ENCODE measurements at places on chromosomes 7 and 10. TPM values are rescaled to one million over a fixed set of nuclear protein-coding genes. Genes with fewer than 3 reads are reported as not detected.

DNA sequence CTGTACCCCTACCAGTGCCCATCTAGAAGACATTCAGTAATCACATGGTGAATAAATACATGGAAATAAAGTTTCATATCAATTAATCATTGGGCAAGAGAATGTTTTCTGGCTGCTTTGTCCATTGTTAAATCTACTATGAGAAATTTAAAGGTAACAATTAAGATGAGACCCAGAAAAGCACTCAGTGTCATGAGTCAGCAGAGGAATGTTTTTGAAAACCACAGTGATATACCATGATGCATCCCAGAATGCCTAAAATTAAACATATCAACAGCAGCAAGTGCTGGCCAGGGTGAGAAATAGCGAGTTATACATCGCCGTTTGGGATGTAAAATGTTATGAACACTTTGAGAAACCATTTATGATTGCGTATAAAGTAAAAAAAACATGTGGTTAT is 825.3 kb upstream of the C7orf33 start:
- peak; percentile 16 for DNase-seq

DNA sequence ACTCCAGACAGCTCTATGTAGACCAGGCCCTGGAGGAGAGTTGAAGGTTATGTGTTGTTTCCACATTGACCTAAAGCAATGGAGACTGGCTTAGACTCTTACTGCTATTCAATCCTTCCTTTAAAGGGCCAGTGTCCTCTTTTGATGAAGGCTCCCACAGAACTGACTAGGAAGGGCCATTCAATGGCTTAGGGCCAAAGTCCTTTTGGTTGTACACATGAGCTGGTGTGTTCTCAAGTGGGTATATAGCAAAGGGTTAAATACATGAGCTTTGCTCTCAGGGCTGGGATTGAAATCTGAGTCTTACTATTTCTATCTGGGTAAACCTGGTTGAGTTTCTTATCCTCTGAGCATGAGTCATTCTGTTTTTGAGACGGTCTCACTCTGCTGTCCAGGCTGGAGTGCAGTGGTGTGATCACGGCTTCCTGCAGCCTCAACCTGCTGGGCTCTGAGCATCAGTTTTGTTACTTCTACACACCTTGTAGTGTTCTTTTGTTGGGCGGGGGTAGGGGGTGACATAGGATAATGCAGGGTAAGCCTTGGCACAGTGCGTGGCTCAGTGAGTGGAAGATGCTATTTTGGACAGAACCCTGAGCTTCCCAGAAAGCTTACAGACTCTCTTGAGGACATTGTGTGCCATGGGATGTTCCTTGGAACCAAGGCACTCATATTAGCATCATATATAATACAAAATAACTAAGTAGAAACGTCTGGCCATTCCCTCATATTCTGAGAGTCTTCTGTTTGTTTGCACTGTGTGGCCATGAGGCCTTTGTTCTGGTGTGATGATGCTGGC is 90.1 kb downstream of the ABCC2 start:
- peak; percentile 2 for DNase-seq

- no peak for DNase-seq
Observed at GRCh38 chr10:5666841-5667630, 641 bp upstream of the ASB13 start.

DNA sequence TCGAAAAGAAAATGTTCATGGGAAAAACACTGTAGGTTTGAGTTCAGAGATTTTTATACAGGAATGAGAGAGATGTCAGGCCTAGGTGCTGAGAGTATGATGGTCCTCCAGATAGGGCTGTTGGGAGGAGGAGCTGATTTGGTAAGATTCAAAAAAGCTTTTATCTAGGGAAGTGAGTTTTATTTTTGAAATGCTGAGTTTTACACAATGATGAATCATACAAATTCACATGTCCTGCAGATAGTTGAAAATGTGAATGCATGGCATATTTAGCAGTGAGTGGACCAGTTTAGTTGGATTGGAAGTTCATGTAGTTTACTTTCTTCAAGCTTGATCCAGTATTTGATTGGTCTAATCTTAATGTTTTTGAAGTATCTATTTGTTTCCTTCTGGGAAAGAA is 154.8 kb downstream of the LRRC4 start:
- no peak for DNase-seq

- no peak for DNase-seq
Observed at GRCh38 chr7:131124867-131125266, 202.8 kb upstream of the MKLN1 start.

GRCh38 chr7:40646717-40647116 is 511.9 kb downstream of the SUGCT start:
- DNase-seq, result no peak

DNA sequence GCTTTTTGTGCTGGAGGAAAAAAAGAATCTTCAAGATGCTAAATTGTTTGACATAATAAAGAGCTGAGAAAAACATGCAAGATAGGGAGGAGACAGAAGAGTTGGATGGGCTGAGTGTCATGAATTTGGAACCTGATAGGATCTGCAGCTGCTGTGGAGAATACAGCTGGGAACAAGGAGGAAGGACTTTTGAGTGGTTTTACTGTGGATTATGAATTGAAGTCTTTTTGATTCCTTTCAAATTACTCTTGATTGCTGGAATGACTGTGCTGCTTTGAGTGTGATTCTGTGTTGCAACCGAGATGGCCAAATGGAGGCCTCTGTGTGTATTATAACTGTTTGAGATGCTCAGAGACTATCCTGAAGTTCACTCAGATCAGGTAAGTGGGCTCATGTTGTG is 4.0 kb downstream of the EFCAB10 start:
- no peak for DNase-seq

DNA sequence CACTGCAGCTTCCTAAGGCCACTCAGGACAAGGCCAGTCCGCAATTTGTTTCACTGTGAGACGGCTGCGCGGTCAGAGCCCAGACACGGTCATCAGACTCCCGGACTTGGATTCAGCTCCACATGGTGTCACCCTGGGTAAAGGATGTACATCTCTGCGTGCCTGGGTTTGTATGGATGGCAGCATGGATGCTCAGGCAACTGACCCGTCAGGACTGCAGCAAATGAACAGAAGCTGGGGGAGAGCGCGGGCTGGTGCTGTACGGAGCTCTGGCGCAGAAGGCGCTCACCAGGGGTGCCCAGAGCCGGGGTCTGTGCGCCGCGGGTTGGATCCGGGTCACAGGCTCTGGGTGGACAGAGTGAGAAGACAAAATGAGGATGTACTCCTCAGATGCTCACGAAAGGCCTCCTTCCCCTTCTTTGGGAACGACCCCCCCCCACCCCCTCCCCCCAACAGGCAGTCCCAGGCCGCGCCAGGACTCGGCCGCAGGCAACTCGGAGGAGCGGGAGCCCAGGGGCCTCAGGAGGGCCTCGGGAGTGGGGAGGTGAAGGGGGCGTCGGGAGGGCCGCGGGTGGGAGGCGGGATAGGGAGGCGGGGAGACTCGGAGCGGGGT is 92.4 kb downstream of the CXCL12 start:
- DNase-seq, result no peak

- DNase-seq, result no peak
Observed at GRCh38 chr7:343227-343822, 53.4 kb downstream of the FOXL3 start.

GRCh38 chr7:95684037-95684436 is 87.7 kb upstream of the PDK4 start:
- DNase-seq, result peak; percentile 61

Gene MMD2
- not detected for total RNA-seq

Gene NKX2-3
- total RNA-seq, result 0.07 TPM

Gene TES
- total RNA-seq, result 128 TPM

Gene DRGX
- 0.33 TPM for total RNA-seq

Gene DENND10
- total RNA-seq, result 28.9 TPM

Gene NDUFB8
- 399 TPM for total RNA-seq

All from PC-3 (cell line).